ENCODE measurements at places on chromosomes 3 and 15.
A peak's percentile ranks its signal among the peaks of the same experiment; 100 is the strongest.

DNA sequence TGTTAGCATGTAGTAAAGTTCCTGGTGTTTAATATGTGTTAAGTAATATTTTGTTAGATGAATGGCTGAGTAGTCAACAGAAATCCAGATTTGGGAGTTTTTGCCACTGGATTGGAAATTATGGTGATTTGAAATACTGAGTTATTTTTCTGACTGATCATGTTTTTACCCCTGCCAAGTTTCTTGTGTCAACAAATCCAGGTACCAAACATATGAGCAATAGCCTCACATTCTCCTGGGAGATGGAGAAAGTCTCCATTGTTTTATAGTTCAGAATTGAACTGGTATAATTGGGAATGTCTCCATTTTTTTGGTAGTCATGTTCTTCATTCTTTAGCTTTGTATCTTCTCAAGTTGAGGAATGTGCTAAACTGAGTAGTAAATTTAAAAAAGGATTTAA is 767.2 kb upstream of the LMCD1 start:
- no peak for DNase-seq

DNA sequence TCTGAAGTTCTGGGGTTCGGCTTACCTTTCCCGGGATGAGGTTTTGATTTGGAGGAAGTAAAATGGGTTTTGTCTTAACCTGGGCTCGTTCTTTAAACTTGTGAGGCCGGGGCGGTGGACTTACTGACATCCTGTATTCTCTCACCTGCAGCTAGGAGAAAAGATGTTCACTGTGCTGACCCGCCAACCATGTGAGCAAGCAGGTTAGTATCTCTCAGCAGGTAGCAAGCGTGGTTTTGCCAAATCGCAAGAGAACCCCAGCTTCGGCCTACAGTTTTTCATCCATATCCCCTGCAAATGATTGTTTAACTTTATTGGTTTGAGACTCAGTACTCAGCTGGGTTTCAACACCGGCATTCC is 891 bp downstream of the ENTPD3 start:
- no peak for DNase-seq

DNA sequence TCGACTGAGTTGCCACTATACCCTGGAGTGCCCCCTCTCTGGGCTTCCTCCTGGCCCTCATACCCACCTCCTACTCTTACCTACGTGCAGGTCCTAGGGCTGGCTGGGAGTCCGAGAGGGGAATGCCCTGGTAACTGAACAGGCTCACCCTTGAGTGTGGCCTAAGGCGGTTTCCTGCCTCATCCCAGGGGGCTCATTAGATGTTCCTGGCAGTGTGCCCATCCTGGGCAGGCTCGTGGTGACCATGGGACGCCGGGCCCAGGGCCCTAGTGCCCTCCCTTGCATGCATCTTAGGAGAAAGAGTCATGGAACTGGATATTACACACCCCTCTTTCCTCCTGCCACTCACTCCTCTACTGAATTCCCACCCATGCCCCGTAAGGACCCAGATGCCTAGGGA is 2.8 kb downstream of the SEMA4B start:
- no peak for DNase-seq

GRCh38 chr3:175208326-175208725 is 349.2 kb downstream of the NAALADL2 start:
- DNase-seq, result peak; percentile 94

DNA sequence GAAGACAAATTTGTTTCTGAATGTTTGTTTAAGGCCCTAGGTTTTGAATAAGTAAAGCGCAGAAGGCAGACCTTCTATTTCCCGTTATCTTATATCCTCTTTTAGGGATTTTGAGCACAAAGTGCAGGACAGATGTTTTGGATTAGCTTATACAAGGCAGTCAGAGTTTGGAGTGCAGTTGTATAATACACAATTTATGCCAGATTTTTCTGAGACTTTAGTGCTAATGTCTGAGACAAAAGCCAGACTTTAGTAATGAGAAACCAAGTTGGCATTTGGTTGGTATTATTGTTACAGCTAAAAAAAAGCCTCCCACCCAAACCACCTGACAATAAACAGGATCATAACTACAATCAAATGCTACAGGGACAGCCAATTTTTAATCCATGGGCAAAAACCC is 309.9 kb upstream of the SATB1 start:
- no peak for DNase-seq

GRCh38 chr3:52256622-52257021 is 11.1 kb downstream of the PPM1M start:
- DNase-seq, result no peak

GRCh38 chr3:88005066-88005465 is 53.7 kb downstream of the CGGBP1 start:
- DNase-seq, result peak; percentile 44

- DNase-seq, result no peak
Observed at GRCh38 chr15:98953968-98954367, 53.6 kb downstream of the PGPEP1L start.

DNA sequence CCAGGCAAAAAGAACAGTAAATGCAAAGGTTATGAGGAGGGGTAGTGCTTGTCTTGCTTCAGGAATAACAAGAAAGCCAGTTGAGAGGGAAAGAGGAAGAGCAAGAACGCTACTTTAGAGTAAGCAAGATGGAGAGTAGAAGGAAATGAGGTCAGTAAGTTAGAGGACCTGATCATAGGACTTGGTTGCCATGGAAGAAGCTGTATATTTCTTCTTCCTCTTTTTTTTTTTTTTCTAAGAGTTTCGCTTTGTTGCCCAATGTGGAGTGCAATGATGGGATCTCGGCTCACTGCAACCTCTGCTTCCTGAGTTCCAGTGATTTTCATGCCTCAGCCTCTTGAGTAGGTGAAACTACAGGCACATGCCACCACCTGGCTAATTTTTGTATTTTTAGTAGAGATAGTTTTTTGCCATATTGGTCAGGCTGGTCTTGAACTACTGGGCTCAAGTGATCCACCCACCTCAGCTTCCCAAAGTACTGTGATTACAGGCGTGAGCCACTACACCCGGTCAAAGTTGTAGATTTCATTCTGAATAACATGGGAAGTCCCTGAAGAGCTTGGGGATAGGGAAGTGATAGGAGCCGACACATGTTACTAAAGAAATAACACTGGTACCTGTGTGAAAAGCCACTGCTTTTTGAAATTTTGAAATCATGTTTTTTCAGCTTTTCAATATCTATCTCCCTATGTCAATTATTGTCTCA is 527.9 kb upstream of the NAALADL2 start:
- peak; percentile 63 for DNase-seq

- no peak for DNase-seq
Observed at GRCh38 chr3:25604107-25604805, 60.5 kb downstream of the TOP2B start.

DNA sequence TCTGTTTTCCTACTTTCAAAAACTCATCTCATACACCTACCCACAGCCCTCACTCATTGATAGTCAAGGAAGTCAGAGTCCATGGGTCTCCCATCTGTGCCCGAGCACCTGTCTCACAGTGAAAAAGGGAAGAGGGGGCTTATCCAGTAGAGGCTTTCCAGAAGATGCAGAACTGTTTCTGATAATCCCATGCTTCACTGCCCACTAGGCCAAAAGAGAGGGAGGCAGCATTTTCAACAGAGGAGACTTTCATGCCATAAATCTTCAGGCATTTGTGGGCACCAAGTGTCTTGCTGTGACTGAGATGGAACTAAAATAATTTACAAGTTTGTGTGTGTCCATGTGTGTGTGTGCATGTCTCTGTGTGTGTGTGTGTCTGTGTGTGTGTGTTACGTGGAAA is 117.9 kb upstream of the PHLDB2 start:
- DNase-seq, result no peak

DNA sequence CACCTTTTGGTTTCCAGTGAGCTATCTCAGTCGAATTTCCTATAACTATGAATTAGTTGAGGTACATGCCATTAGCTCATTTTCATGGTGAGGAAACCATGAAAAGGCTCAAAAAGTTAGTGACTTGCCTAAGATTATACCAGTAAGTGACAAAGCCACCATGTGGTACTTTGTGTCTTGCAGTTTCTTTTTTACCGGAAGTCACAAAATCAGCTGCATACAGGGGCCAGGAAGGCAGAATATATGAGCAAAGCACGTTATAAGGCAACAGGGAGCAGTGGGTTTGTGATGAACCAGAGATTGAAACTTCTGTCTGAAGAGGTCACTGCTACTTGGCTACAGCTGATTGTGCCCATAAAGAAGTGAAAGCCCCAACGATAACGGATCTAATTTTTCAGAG is 50.3 kb downstream of the CMTM8 start:
- no peak for DNase-seq

- no peak for DNase-seq
Observed at GRCh38 chr15:27865926-27866325, 233.2 kb downstream of the OCA2 start.

Data from pons (tissue), 1 donor.